Posterior cingulate gyrus (tissue), 11 donors: ENCODE measurements at places on chromosomes 16 and 17.

DNA sequence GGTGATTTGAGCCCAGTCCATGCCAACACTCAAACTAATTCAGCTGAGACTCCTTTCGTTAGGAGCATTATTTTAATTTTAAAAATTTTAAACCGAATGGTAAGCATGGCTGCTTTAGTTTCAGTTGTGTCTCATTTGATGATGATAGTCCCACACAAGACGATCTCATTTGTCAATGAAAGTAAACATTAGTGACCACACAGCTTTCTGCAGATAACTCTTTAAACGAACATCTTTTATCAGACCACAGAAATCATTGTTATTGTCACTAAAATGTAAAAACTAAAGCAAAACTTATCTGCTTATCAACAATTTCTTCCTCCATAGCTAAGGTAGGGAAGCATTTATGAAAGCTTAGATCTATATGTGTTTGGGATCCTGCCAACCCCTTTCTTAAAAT, 382.2 kb downstream of the ZFHX3 start:
- no peak for DNase-seq

- no peak for DNase-seq
Observed at GRCh38 chr16:10322723-10323527, 62.9 kb upstream of the ATF7IP2 start.

- DNase-seq = no peak
Observed at GRCh38 chr17:16123531-16123930, 91.8 kb downstream of the NCOR1 start.

GRCh38 chr16:50999181-50999580, 151.9 kb downstream of the SALL1 start:
- DNase-seq = no peak

DNA sequence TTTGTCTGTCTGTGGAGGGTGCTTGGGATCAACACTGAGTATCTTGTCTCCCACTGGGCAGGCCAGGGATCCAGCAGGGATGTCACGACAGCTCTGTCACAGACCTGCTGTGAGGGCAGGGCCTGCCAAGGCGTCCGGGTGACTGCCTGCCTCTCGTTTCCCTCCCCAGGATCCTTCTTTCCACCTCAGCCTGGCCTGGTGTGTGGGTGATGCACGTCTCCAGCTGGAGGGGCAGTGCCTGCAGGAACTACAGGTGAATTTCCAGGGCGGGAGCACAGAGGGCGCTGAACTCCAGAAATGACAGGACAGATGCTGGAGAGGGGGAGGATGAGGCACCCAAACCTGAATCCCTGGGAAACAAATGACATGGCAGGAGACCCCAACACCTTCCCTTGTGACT, 6.8 kb upstream of the MMP15 start:
- DNase-seq = no peak

GRCh38 chr17:27478901-27479538, 22.8 kb downstream of the KSR1 start:
- DNase-seq = peak; percentile 31

GRCh38 chr17:647324-648197, 67.1 kb downstream of the VPS53 start:
- no peak for DNase-seq

GRCh38 chr16:74766729-74767128, 7.9 kb downstream of the FA2H start:
- no peak for DNase-seq

DNA sequence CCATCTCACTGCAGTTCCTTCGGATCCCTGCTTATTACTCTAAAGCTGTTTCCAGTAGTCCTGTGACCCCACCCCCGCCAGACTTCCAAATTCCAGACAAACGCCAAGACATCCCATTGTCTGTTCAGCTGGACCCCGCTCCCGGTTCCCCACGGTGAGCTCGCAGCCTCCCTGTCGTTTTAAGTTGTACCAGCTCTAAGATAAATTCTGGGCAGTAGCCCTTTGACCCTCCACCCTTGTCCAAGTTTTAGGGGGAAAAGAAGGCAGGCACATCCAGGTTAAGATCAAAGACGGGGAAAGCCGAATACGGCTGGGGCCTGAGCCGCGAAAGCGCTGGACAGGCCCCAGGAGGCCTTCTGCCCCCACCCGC, 589 bp downstream of the ARL6IP1 start:
- no peak for DNase-seq

GRCh38 chr17:47999582-47999981, 28.7 kb downstream of the CDK5RAP3 start:
- no peak for DNase-seq

GRCh38 chr16:11793840-11794239, 3.2 kb downstream of the ZC3H7A start:
- DNase-seq = no peak
